ENCODE measurements at places on chromosomes 2 and 18.

DNA sequence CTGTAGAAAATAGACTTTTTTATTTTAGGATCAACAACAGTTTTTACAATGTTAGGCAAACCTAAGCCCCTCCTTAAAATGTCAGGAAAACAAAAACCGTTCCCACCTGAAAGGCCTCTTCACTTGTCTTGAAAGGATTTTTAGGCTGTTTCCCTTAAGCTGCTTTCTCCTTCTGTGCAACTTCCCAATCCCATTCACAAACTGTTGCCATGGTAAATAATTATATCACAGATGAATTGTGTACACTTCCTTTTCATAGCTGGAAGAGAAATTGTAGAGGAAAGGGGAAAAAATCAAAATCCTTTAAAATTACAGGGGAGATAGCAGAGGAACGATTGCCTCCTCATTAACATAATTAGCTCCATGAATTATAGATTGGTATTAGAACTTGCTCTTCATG is 1488.0 kb upstream of the CELF4 start:
- DNase-seq: no peak

GRCh38 chr2:143901185-143901842 is 618.6 kb downstream of the ZEB2 start:
- no peak for DNase-seq

- DNase-seq: no peak
These were observed 39.7 kb upstream of the SOCS6 start for GRCh38 chr18:70249118-70249517.

GRCh38 chr2:134410831-134411231 is 157.0 kb downstream of the MGAT5 start:
- DNase-seq: no peak

GRCh38 chr2:225002656-225003045 is 39.6 kb downstream of the DOCK10 start:
- DNase-seq: no peak

GRCh38 chr18:63819786-63820185 is 44.6 kb downstream of the SERPINB7 start:
- DNase-seq: no peak

GRCh38 chr2:53182601-53183000 is 585.0 kb upstream of the CHAC2 start:
- no peak for DNase-seq

Measured in NT2/D1 (cell line).